ENCODE measurements at places on chromosomes 3 and 15.

- DNase-seq = no peak
Measured at GRCh38 chr3:139455855-139456254, 20.5 kb downstream of the RBP2 start.

- DNase-seq = no peak
Measured at GRCh38 chr3:299590-300301, 103.2 kb downstream of the CHL1 start.

GRCh38 chr15:101660005-101660404 is 7.8 kb upstream of the TM2D3 start:
- no peak for DNase-seq

- no peak for DNase-seq
Measured at GRCh38 chr3:20245781-20246180, 59.8 kb upstream of the SGO1 start.

GRCh38 chr3:126208606-126209256 is 28.3 kb upstream of the ALDH1L1 start:
- peak; percentile 85 for DNase-seq

All from sciatic nerve (tissue), 2 donors.